ENCODE measurements at places on chromosomes 1 and 21.

GRCh38 chr1:201098992-201099677, 13.1 kb downstream of the CACNA1S start:
- no peak for DNase-seq

DNA sequence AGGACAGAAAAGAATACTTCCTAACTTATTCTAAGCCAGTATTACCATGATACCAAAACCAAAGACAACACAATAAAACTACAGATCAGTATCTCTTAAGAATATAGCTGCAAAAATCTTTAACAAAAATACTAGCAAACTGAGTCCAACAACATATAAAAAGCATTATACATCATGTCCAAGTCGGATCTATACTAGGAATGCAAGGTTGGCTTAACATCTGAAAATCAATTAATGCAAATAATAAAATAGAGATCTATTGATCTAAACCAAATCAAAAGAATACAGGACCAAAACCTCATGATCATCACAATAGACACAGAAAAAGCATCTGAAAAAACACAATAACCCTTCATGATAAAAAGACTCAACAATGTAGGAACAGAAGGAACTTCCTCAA, 18.9 kb downstream of the TAF1A start:
- no peak for DNase-seq

DNA sequence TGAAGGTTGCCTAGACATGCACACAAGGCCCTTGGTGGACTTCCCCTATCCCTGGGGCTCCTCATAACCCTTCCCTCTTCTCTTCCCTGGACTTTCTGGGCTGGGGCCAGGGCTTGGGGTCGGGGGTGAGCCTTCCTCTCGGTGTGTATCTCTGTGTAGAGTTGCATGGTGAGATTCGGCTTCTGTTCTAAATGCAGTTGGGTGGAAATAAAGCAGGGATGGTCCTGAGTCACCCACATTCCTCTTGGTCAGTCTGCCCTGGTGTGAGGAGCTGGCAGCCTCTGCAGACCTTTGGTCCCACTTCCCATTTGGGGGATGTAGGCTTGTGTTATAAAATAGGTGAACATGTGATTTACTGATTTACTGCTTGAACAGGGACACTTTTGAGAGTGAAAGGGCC, 38.0 kb downstream of the ADARB1 start:
- no peak for DNase-seq

DNA sequence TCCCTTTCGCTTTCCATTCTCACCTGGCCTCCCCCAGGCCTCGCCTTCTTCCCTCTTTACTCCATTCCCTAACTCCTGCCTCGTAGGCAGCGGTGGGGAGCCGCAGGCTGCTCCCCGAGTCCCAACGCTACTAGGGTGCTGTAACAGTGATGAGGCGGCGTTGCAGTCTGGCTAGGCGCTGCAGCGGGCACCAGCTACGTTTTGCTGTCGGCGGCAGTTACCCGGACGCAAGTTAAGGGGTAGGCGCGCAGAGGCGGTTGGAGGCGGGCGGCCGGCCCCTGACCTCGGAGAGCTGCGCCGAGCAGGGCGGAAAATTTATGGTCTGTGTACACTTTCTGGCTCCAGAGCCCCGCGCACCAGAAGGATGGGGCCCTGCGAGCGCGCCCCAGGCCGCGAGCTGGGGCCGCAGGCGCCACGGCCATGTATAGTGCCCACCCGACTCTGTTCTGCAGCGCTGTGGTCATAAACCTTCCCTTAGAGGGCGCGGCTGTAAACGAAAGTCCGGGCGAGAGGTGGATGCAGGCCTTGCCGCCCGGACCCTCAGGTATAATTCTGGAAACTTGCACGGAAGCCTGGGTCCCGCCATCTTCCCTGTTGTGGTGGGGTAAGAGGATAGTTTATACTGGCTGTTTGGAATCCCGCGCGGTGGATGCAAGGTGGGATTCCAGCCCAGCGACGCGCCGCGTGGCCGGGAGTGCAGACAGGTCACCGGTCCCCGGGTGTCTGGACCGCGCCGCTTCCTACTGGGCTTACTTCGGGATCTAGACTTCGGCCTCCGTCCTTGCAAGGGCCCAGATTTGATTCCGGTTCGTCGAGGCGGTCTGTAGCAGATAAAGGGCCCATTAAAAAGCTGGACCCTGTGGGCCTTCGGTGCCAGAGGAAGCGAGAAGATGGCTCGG, 15.0 kb downstream of the HLX start:
- DNase-seq = no peak

- DNase-seq = no peak
Observed at GRCh38 chr1:77316006-77316405, 34.2 kb downstream of the AK5 start.

DNA sequence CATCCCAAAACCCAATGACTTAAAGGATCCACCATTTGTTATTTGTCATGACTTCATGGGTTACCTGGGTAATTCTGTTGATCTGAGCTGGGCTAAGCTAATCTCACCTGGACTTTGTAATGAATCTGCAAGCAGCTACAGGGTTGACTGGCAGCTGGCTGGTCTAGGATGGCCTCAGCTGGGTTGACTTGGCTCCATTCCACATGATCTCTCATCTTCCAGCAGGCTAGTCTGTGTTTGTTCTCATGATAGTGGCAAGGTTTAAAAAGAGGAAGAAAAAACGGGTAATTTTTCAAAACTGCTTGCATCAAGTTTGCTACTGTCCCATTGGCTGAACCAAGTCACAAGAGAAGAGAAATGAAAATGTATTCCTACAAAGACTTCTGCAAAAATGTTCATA, 24.8 kb upstream of the ZMYM4 start:
- no peak for DNase-seq

- DNase-seq = no peak
Observed at GRCh38 chr1:37284053-37284452, 190.3 kb upstream of the ZC3H12A start.

DNA sequence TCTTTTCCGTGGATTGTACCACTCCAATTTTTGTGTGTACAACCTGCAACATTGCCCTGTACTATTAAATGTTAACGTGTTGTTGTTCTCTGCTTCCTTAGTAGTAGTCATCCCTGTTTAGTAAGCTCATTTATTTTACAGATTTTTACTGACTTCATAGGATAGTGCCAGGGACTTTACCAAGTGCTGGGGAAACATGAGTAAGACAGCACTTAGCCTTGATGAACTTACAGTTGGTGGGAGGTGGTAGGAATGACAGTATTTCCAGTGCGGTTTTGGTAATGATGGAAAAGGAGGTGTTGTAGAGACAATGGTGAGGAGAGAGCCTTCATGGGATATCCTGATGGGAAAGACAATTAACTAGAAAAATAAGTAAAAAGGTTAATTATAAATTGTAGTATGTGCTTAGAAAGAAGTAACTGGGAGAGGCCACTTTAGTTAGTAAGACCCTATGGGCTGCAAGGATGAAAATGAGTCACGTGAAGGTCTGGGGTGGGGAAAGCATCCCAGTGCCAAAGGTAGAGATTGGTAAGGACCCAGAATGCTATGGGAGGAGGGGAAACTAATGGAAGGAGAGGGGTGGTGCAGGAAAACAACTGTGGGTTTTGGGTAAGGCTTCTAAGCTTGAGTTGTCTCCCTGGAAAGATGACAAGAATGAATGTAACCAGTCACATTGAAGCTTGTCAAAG, 1.7 kb downstream of the RLF start:
- DNase-seq = no peak

DNA sequence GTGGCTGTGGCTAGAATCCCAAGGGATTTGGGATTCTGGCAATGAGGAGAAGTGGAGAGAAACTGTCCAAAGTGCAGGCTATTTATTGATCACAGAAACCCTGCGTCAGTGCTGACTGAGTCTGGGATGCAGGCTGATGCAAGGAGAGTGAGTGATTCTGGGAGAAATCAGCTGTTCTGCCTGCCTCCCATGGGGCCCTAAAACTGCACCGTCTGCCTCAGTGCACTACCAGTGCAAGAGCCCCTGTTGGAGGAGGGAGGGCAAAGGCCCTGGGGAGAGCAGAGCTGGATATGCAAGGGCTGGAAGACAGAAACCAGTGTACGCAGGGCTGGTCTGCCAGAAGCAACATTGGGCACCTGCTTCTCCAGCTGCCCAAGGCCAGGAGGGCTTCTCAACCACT, 42.6 kb downstream of the C1orf198 start:
- DNase-seq = no peak

GRCh38 chr1:221097479-221098281, 218.4 kb downstream of the HLX start:
- no peak for DNase-seq

- DNase-seq = no peak
Observed at GRCh38 chr1:206799311-206799710, 27.0 kb upstream of the IL10 start.

- no peak for DNase-seq
Observed at GRCh38 chr1:94591823-94592570, 50.4 kb upstream of the F3 start.

DNA sequence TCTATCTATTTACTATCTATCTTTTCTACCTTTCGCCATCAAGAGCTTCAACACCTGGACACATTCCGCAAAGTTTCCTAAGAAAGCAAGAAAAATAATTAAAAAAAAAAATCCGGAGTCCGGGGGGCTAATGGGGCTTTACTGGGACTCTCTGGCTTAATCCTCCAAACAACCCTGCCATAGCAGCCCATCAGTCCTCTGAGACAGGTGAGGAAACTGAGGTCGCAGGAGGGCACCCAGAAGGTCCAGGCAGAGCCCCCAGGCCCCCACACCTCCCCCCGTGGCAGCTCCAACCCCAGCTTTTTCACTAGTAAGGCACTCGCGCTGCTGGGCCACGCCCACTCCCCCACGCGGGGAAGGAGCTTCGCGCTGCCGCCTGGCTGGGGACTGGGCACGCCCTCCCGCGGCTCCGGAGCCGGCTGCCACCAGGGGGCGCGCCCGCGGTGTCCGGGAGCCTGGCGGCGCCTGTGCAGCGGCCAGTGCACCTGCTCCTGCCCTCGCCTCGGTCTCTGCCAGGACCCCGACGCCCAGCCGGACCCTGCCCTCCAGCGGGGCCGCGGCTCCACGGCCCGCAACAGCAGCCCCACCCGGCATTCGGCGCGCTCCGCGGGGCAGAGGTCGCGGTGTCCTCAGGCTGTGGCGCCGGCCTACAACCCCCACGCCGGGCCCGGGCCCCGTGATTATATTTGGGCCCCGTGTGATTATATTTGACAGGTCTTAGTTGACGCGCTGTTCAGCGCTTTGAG, 54.1 kb upstream of the SAMD11 start:
- DNase-seq = peak; percentile 71

- no peak for DNase-seq
Observed at GRCh38 chr1:100162881-100163280, 15.2 kb downstream of the LRRC39 start.

- no peak for DNase-seq
Observed at GRCh38 chr1:68370101-68370915, 79.4 kb downstream of the RPE65 start.

- no peak for DNase-seq
Observed at GRCh38 chr1:31746687-31747086, 17.5 kb downstream of the ADGRB2 start.

DNA sequence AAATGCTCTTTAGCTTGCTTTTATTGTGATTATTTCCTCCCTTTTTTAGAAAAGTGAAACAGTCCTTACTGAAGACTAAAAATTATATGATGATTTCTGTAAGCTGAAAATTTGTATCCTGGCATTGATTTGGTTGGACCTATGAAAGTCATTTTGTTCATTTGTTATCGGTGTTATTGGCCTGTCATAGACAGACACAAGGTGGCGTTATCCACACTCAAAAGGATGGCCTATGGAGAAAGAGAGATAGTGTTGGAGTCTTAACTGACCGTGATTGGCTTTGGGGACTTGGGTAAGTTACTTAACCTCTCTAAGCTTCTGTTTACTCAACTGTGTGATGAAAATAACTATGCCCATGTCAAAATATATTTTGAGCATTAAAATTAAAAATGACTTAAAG, 203.6 kb upstream of the CHODL start:
- no peak for DNase-seq

GRCh38 chr1:171084091-171084490, 6.6 kb upstream of the FMO3 start:
- no peak for DNase-seq

DNA sequence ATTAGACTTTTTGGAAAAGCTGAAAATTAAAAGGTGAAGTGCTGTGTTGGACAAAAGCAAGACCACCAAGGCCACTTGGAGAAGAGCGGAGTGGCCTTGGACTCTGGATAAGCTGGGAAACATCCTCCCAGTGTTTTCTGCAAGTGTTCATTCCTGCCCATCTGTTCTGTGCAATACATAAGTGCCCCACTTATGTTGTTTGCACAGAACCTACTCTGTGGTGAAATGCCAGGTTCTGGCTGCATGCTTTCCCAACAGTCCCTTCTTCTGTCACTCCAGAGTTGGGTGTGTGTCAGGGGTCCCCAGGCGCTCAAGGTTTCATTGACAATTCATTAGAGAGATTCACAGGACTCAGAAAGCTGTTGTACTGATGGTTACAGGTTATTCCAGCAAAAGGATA, 30.3 kb downstream of the NHLH2 start:
- DNase-seq = no peak

GRCh38 chr1:44584167-44584566, 90.1 kb downstream of the TMEM53 start:
- DNase-seq = no peak

GRCh38 chr1:116448785-116449385, 75.8 kb downstream of the ATP1A1 start:
- no peak for DNase-seq

GRCh38 chr1:85818371-85818770, 110.1 kb upstream of the ZNHIT6 start:
- no peak for DNase-seq

DNA sequence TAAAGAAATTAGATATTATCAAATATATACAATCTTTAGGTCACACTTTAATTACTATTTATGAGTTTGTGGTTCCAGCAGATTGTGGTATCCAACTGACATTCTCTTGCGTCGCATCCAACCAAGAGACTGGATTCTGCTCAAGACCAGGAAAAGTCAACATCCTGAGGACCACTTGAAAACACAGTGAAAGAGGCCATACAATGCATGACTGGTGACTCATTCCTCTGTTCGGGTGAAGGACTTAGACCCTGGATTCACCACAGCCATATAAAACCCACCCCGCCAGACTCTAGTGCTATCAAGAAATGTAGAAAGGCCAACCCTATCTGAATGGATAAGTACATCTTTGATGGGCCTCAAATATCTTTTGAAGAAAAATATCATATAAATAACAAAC, 14.5 kb upstream of the CFHR4 start:
- no peak for DNase-seq

DNA sequence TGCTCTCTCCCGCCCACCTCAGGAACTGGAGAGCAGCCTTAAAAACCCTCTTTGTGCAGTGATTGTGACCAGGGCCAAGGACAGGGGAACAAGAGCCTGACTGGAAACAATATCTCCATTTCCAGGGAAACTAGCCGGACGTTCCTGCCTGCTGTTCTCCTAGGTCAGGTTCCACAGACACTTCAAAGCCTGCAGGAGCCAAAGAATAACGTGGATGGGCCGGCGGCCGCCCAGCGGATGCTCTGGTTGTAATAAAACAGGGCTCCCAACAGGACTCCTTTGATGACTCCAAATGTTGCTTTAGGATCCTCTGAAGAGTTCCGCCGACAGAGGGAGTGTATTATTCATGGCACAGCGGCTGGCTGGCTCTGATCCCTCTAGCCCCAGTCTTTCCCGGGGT, 162.2 kb downstream of the PLXNA2 start:
- DNase-seq = no peak

GRCh38 chr1:33143698-33144097, 38.1 kb downstream of the TRIM62 start:
- no peak for DNase-seq

- peak; percentile 65 for DNase-seq
Observed at GRCh38 chr1:23098463-23099170, 70.0 kb downstream of the LUZP1 start.

Data from DND-41 (cell line).